ENCODE measurements at places on chromosomes 11 and 22. TPM values are rescaled to one million over a fixed set of nuclear protein-coding genes. Genes with fewer than 3 reads are reported as not detected.

LGALS1 gene
- total RNA-seq: 1,362 TPM

CLP1 gene
- 6.9 TPM for total RNA-seq

RELT gene
- total RNA-seq: 6.0 TPM

HEPN1 gene
- not detected for total RNA-seq

NRIP3 gene
- 0.42 TPM for total RNA-seq

DNA sequence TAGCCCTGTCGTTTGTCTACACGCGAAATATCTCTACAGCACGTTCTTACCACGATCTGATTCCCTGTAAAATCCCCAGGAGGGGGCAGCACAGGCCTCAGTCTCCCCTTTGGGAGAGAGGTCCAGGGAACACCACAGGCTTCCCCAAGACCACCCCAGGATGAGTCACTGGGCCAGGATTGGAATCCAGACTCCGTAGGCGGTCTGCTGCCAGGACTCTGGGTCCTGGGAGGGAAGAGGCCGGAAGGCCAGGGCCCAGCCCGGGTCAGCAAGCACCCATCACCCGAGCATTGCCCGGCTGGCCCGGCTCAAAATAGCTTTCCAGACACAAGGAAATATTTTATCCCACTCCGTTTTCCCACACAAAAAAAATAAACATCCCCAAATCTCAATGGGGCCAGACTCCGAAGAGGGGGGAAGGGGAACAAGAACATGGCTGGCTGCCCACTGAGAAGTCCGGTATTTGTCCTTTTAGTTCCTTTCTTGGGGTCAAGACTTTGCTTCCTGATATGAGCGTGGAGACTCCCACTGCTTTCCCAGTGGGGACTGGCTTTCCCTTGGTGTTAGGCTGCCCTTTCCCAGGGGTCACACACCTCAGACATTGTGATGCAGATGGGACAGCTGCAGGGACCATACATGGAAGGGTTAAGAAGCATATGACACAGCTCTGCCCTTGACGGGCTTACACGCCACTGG, 91.3 kb downstream of the LRRC32 start:
- H3K36me3 ChIP-seq: no peaks in the 10 kb centered on the region
- DNase-seq: no peak
- H3K4me3 ChIP-seq: no peak overlapping the region
- no peaks in the 10 kb centered on the region for H3K4me1 ChIP-seq
- peak overlapping the region; percentile 63 for H3K27ac ChIP-seq

DNA sequence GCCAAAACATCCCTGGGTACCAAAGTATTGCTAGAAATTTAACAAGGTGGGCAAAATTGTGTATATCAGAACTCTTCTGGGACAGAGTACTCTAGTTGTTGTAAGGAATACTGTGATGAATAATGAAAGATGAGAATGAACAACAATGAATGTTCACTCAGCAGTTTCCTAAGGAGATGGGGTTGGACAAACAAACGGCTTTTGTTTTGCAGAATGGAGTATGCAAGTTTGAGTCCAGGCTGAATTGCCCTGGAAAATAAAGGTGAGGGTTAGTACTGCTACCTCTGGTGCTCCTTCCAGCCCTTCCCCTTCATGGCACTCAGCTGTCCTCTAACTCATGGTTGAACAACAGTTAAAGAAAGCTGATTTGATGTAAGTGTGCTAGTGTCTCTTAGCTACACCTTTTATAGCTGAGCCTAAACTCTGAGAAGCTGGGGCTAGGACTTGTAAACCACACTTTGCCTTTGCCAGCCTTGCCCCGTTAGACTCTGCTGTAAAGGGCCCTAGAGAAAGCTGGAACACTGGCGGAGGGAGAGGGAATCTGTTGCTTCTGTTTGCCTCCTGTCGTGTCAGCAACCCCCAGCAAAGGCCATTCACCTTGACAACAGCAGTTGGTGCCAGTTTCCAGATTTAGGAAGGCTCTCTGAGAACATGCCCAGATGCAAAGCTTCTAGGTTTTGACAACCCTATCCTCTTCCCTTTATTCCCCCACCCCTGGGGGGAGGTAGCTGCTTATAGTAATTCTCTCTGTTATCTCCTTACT, 41.2 kb upstream of the POLD3 start:
- no peak for DNase-seq
- H3K36me3 ChIP-seq: no peaks in the 10 kb centered on the region
- H3K27ac ChIP-seq: no peak overlapping the region
- H3K4me3 ChIP-seq: no peak overlapping the region
- no peaks in the 10 kb centered on the region for H3K27me3 ChIP-seq

GRCh38 chr11:64710418-64711137, 12.4 kb downstream of the NRXN2 start:
- no peak overlapping the region for H3K4me3 ChIP-seq
- H3K27ac ChIP-seq: no peak overlapping the region
- H3K4me1 ChIP-seq: no peaks in the 10 kb centered on the region

DNA sequence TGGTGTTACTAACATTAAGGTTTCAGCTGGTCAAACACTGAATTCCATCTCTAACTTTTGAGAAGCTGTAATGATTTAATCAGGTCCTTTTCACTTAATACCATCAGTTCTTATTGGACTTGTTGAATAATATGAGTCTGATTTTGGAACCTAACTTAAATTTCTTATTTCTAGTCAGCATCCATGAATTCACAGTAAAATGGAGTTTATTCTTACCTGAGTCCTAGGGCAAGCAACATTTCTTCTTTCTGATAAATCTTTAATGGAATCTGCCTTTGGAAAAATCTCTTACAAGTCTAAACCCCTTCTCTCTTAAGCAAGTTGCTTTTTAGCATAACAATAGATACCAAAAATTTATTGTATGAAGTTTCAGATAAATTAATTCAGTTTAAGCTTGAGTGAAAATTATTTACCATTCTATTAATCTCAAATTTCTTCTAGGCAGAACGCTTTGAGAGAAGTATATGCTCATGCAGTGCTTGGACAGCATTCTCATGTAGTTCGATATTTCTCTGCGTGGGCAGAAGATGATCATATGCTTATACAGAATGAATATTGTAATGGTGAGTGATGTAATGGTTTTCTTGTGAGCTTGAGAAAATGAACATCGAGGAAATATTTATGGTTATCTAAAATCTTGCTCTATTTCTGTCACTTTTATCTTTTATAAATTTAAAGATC, 3.4 kb downstream of the WEE1 start:
- H3K36me3 ChIP-seq: no peaks in the 10 kb centered on the region
- H3K27me3 ChIP-seq: no peaks in the 10 kb centered on the region
- H3K4me3 ChIP-seq: peak overlapping the region; percentile 95
- DNase-seq: no peak
- no peak overlapping the region for H3K27ac ChIP-seq

- no peaks in the 10 kb centered on the region for H3K4me1 ChIP-seq
- H3K4me3 ChIP-seq: no peak overlapping the region
- no peak overlapping the region for H3K27ac ChIP-seq
- no peaks in the 10 kb centered on the region for H3K27me3 ChIP-seq
- no peak for DNase-seq
- H3K36me3 ChIP-seq: no peaks in the 10 kb centered on the region
Measured at GRCh38 chr11:5137014-5137413, 1.1 kb downstream of the OR52A5 start.

GRCh38 chr22:48106715-48107259, 1344.3 kb downstream of the TBC1D22A start:
- no peak overlapping the region for H3K4me3 ChIP-seq
- H3K27me3 ChIP-seq: no peaks in the 10 kb centered on the region
- H3K4me1 ChIP-seq: no peaks in the 10 kb centered on the region
- DNase-seq: no peak
- H3K36me3 ChIP-seq: no peaks in the 10 kb centered on the region
- no peak overlapping the region for H3K27ac ChIP-seq

GRCh38 chr11:128235426-128235825, 351.9 kb downstream of the ETS1 start:
- no peak overlapping the region for H3K27ac ChIP-seq
- no peak for DNase-seq
- no peaks in the 10 kb centered on the region for H3K4me1 ChIP-seq
- H3K4me3 ChIP-seq: no peak overlapping the region
- no peaks in the 10 kb centered on the region for H3K27me3 ChIP-seq

DNA sequence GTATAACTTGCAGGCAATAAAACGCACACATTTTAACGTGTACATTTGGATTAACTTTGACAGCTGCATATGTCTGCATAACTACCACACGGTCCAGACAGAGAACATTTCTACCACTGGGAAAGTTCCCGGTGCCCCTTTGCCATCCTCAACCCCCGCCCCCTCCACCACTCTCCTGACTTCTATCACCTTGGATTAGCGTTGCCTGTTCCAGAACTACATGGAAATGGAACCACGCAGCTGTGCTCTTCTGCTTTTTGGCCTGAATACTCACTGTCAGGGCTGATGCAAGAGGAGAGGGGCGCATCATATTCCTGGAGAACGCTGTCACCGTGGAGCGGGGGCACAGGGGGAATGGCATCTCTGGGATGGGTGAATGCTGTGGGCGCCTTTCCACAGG, 62.1 kb downstream of the LRP5 start:
- H3K4me1 ChIP-seq: peaks cover 29% of the 10 kb centered on the region
- no peak overlapping the region for H3K4me3 ChIP-seq
- H3K36me3 ChIP-seq: no peaks in the 10 kb centered on the region
- H3K27me3 ChIP-seq: no peaks in the 10 kb centered on the region
- H3K27ac ChIP-seq: no peak overlapping the region
- no peak for DNase-seq

- H3K4me3 ChIP-seq: no peak overlapping the region
- H3K4me1 ChIP-seq: no peaks in the 10 kb centered on the region
- H3K36me3 ChIP-seq: no peaks in the 10 kb centered on the region
- no peaks in the 10 kb centered on the region for H3K27me3 ChIP-seq
- no peak for DNase-seq
Measured at GRCh38 chr11:78696177-78696576, 121.5 kb upstream of the NARS2 start.

DNA sequence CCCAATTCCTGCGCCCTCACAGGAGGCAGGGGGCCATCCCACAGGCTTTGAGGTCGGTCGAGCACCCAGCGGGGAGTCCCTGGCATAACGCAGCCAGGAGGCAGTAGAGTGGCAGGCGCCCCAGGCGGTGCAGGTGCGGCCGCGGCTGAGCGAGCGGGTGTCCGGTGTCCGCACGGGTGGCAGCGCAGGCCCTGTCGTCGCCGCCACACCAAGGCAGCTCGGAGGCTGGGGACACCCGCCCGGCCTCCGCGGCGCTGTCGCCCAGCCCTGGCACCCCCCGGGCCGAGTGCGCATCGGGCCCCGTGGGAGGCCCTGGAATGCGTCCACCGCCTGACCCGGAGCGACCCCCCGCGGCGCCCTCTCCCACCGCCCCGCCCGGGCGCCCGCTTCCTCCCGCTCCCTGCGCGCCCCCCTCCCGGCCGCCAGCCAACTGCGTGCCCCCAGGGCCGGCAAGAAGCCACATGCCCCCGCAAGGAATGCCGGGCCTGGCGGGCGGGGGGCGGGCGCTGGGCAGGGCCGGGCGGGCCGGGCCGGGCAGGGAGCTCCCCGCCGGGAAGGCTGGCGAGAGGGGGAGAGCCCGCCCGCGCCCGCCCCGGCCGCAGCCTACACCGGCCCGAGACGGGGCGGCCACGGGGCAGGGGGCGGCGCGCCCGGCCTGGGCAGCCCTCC, 33.9 kb downstream of the PRDM11 start:
- DNase-seq: no peak

DNA sequence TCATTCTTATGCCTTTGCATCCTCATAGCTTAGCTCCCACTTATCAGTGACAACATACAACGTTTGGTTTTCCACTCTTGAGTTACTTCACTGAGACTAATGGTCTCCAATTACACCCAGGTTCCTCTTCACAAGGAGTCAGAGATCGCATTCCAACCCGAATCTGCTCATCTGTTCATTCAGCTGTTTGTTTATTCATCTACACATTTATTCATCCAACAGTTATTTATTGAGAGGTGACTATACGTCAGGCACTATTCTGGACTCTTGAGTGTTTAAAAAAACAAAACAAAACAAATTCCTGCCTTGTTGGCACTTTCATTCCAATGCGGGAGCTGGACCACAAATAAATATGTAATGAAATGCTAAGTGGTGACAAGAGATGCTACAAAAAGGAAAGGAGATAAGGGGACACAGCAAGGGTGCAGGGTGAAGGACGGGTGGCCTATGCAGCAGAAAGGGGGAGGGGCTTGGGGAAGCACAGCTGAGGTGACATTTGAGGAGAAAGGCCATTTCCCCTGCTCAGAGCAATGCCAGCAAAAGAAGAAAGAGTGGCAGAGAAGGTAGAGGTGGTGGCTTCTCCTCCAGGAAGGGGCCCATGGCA, 393.8 kb upstream of the SYN3 start:
- no peaks in the 10 kb centered on the region for H3K36me3 ChIP-seq
- no peak overlapping the region for H3K4me3 ChIP-seq
- no peaks in the 10 kb centered on the region for H3K4me1 ChIP-seq
- DNase-seq: no peak
- H3K27me3 ChIP-seq: no peaks in the 10 kb centered on the region
- H3K27ac ChIP-seq: no peak overlapping the region

DNA sequence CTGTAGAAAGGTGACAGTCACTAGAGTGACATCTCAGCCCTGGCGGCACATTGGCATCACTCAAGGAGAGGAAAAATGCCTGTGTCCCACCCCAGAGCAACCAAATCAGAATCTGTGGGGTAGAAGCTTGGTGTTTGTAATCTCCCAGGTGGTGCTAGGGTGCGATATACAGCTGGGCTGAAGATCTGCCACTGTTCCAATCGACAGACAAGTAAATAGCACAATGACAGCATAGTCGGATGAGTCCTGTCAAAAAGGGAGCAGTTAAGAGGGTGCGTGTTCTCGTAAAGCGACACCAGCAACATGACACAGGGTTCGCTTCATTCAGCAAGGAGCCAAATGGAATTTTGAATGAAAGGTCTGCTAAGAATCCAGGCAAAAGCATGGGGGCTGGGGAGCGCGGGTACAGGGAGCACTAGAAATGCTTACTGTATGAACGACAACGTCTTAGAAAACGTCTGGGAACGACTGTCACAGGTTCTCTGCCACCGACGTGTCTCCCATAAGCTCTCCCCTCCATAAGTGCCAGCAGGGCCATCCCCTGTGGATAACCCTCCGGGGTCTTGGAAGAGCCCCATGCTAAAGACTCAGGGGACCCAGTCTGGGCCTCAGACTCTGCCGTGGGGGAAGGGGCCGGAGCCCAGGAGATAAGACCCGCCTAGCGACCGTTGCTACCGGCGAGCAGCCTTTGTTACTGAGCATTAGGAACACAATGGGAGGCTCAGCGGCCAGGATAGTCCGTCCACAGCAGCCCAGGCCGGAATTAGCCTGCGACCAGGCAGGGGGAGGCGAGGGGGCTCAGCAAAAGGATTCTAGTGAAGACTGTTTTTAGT, 20.8 kb downstream of the ADA2 start:
- no peak for DNase-seq
- H3K4me1 ChIP-seq: no peaks in the 10 kb centered on the region
- no peaks in the 10 kb centered on the region for H3K36me3 ChIP-seq
- H3K27ac ChIP-seq: no peak overlapping the region
- peak overlapping the region; percentile 48 for H3K4me3 ChIP-seq
- no peaks in the 10 kb centered on the region for H3K27me3 ChIP-seq

GRCh38 chr11:59822989-59823566, 12.5 kb upstream of the MRPL16 start:
- DNase-seq: no peak
- no peak overlapping the region for H3K27ac ChIP-seq
- no peaks in the 10 kb centered on the region for H3K4me1 ChIP-seq
- no peaks in the 10 kb centered on the region for H3K27me3 ChIP-seq
- H3K4me3 ChIP-seq: no peak overlapping the region

GRCh38 chr22:20196094-20196842, 45.4 kb upstream of the CCDC188 start:
- H3K4me3 ChIP-seq: no peak overlapping the region
- H3K27ac ChIP-seq: no peak overlapping the region
- H3K27me3 ChIP-seq: no peaks in the 10 kb centered on the region
- H3K36me3 ChIP-seq: no peaks in the 10 kb centered on the region

Data from tibial nerve (tissue), 4 donors.